Stimulated activated CD8-positive, alpha-beta memory T cell treated with anti-CD3 and anti-CD28 coated beads, Interleukin-4, amount 100 ng/mL, for 48 hours (primary cell): ENCODE measurements at places on chromosomes 12 and 14.
A peak's percentile ranks its signal among the peaks of the same experiment; 100 is the strongest.

- DNase-seq, result peak; percentile 42
These were observed 235.2 kb downstream of the PCNX1 start for GRCh38 chr14:71142375-71143038.

GRCh38 chr14:63677891-63678379, 36.3 kb upstream of the WDR89 start:
- DNase-seq, result no peak

GRCh38 chr12:98418357-98419075, 96.9 kb upstream of the TMPO start:
- DNase-seq, result no peak

DNA sequence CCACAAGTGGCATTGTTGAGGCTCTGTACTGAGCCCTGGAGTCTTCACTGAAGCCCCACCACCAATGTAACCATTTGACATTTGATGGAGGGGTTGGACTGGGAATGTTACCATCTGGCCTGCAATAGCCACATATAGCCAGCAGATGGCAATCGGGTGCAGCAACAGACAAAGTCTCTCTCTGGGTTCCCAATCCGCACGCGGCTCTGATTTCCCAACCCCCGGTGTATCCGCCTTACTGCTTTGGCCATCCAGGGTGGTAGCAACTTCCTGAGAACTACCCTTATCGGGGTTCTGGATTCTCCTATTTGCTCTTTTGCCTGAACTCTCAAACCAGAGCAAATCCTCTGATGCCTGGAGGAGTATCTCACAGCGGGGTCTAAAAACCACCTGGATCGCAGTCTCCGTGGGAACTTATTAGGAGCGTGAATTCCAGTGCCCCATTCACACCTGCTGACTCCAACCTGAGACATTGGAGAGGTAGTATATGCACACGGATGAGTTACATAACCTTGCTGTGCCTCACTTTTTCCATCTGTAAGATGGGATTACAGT, 14.2 kb downstream of the VRTN start:
- DNase-seq, result peak; percentile 81

- no peak for DNase-seq
These were observed 19.5 kb downstream of the DICER1 start for GRCh38 chr14:95137804-95138167.

DNA sequence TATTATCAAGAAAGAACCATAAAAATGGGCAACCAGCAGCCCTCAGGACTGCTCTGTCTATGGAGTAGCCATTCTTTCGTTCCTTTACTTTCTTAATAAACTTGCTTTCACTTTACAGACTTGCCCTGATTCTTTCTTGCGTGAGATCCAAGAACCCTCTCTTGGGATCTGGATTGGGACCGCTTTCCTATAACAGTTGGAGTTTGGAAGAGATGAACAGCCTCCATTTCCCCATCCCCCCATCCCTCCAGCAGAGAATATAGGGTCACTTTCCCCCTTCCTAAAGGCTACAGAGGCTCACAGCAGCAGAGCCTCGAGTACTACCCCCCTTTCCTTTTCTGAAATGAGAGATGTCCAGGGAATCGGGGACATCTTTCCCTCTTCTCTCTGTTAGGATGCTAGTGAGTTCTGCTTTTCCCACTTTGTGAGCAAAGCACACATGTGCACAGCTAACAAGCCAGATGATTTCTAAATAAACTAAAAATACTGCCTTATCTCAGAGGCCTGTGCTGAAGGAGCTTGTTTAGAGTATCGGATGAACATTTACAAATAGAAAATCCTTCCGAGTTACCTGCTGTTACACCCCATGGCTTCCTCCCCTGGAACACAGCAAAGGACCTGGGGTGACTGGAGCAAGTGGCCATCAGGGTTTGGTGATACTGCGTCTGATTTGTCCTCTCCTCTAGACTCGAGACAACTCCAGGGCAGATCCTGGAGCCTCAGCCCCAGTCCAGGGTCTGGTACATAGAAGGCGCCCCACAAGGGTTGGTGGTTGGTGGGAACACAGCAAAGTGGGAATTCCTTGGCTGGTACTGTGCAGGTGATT, 144.2 kb downstream of the SLC38A6 start:
- DNase-seq, result no peak

DNA sequence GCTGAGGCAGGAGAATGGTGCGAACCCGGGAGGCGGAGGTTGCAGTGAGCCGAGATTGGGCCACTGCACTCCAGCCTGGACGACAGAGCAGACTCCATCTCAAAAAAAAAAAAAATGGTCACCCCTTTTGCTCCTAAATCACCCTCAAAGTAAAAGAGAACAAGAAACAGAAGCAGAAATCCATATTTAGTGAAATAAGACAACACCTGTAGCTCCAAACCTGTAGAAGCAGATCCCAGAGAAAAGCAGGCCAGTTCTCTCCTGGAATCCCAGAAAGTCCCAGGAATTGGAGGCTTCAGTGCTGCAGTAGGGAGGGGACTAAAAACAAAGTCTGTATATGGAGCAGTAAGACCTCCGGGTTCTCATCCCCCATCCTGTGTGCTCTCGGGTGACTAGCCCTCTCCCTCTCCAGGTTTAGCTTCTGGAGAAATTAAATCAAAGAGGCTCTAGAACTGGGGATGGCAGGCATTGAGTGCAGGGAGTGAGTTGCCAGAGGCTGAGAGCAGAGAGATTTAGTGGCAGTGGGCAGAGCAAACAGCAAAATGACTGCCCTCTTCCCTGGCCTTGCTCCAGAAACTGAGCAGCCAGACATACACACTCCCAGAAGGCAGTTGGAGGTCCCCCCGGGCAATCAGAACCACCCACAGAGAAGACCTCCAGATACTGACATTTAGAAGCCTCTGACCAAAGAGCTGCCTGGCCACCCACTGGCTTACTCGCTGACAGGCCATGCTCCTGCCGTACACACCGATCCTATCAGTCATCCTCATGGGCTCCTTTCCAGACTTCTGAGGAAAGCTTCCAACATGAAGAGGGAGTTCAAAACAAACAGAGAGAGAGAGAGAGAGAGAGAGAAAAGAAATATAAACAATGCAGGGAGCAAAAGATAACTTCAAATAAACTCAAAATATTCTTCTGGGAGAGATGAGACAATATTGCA, 6.3 kb upstream of the MLXIP start:
- DNase-seq, result no peak

DNA sequence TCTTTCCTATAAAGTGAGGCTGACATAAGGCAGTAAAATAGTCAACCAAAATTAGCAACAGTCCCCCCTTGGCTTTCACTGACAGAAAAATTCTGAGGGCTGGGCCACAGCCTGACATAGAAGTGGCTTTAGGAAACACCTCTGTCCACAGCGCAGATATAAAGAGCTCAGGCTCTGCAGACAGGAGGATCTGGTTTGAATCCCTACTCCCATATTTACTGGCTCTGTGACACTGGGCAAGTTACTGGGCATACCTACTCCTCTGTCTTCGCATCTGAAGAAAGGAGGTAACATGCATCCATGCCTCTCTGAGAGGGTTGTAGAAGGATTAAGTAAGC, 95.3 kb downstream of the STXBP6 start:
- DNase-seq, result no peak

GRCh38 chr12:124032265-124032886, 59.4 kb downstream of the ZNF664 start:
- DNase-seq, result peak; percentile 35

DNA sequence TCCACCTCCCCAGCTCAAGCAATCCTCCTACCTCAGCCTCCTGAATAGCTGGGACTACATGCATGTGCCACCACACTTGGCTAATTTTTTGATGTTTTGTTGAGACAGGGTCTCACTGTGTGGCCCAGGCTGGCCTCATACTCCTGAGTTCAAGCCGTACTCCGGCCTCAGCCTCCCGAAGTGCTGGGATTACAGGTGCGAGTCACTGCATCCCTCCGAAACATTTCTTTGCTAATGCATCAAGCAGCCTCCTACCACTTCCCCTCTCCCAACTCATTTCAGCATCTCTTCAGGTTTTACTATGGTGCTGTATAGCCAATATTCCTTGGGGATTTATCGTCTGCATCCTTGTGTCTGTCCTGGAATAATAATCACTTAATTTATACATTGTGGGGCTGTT, 2.3 kb upstream of the SLC22A17 start:
- no peak for DNase-seq

GRCh38 chr12:26608706-26609105, 224.3 kb downstream of the ITPR2 start:
- no peak for DNase-seq

DNA sequence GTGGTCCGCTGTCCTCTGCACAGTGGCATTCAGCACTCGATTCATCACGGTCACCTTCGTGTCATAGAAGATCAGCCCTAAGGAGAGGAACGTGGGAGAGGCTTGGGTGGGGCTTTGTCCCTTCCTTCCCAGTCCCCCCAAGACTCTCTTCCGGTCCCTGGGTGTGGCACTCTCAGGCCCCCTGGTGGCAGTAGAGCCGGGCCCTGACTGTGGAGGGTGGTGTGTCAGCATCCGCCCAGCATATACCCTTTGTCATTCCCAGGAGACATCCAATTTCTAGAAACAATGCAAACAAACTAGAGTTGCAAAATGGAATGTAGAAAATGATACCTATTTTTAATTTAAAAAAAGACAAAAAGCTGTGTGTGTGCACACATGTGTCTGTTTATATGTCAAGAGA, 45.0 kb downstream of the TRAFD1 start:
- peak; percentile 60 for DNase-seq

DNA sequence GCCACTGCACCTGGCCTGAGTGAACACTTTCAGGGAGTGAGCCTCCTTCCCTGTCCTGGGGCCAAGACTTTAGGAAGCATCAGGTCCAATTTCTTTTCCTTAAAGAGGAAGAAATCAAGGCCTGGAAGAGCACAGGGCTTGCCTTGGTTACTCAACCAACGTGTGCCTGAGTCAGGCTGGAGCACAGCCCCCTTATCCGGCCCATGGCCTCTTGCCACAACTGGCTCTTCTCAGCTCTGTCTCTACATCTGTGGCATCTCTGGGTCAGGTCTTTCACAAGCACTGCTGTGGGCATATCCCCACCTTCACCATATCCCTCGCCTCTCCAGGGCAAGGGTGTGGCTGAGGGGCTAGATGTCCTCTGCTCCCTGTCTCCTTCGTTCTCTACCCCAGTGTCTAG, 6.8 kb downstream of the MYH6 start:
- no peak for DNase-seq

GRCh38 chr12:86104087-86104486, 152.1 kb downstream of the MGAT4C start:
- DNase-seq, result no peak

DNA sequence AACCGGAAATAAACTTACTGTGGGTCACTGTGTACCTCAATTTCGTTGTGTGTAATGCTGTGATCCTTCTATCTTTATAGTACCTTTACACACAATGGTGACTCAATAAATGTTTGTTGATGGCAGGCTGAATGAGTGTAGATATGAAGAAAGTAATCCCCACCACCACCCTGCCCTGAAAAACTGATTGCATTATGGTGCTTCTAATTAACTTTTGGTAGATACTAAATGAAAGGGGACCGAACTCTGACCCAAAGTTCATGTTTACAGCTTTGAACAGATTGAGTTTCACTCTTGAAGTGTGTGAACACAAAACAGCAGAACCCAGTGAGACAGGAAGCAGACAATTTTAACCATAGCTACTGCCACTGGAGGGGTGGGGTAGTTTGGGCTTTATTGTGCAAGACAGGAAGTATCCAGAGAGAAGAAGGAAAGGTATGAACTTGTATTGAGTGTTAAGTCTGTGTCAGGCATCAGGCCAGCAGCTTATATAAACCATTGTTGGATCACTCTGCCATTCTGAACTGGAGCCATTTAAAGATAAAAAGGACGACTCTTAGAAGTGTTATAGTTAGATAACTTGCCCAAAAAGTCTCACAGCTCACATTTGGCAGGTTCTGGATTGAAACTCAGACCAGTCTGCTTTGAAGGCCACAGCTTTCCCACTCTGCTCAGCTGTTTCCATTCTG, 197.0 kb upstream of the AMIGO2 start:
- DNase-seq, result no peak

GRCh38 chr12:122820838-122821271, 14.4 kb upstream of the HIP1R start:
- DNase-seq, result no peak
